ENCODE measurements at places on chromosomes 6 and 20.

GRCh38 chr6:36350681-36351571 lies 14.2 kb upstream of the BNIP5 start:
- no peak for DNase-seq

- DNase-seq, result no peak
Measured at GRCh38 chr20:21518292-21518991, 4.6 kb upstream of the NKX2-2 start.

DNA sequence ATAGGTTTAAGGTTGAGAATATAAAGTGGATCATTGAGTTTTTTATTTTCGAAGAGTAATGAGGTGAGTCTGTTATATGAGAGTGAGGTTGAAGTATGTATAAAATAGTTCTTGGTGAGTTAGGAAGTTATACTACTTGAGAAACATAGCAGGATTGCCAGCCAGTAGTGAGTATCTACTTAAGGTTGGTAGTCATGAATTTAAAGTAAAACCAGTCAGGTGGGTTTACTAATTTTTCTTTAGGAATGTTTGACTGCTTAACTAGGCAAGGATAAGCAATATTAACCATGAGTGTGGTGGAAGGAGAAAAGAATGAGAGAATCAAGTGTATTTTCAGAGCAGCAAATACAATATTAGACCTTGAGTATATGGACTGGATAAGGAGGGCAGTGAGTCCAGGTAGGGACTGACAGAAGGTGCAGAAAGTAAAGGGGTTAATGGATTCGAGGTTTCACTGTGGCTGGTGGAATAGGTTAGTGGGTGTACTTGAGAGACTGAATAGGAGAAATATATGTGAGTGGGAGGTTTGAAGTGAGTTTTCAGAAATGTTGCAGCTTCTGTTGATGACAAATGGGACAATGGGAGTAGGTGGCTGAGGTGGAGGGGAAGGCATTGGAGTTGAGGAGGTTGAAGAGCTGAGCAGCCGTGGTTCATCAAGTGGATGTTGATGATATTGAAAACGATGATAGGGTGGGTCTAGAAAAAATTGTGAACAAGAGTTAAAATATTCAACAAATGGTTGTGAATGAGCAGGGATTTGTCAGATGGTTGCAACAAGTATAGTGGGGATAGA lies 232.5 kb upstream of the ASCC3 start:
- no peak for DNase-seq

DNA sequence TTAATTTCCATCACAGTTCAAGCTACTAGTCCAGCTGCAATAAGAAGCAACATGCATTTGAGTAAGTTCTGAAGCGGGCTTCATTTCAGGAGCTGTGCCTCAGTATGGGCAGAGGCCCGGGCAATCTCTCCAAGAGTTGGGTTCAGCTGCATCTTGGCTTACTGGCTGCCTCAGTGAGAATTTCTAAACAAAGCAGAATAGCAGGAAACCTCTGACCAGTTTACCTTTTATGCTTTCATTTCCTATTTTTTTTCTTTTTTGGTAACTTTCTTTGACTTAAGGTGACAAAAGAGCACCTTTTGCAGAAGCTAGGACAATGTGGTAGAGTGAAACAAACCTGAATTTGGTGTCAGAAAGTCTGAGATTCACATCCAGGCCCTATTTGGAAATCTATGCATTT lies 51.0 kb upstream of the FBXO30 start:
- no peak for DNase-seq

DNA sequence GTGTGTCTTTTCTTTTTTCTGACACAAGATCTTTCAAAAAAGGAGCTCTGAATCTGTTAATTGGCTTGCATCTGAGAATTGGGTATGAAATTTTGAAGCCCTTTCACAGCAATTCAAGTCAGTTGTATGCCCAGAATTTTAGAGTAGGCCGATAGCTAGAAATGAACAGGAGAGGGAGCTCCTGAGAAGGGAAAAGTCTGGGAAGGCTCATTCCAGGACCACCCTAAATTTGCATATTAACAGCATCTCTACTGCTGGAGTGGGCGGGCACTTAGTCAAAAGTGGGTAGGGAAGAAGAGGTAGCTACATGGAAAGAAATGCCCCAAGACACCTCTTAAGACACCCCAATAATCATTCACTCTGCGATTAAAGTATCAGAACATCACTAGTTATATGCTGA lies 928.3 kb downstream of the TBC1D32 start:
- no peak for DNase-seq

GRCh38 chr20:10853176-10853575 lies 179.4 kb upstream of the JAG1 start:
- DNase-seq, result no peak

DNA sequence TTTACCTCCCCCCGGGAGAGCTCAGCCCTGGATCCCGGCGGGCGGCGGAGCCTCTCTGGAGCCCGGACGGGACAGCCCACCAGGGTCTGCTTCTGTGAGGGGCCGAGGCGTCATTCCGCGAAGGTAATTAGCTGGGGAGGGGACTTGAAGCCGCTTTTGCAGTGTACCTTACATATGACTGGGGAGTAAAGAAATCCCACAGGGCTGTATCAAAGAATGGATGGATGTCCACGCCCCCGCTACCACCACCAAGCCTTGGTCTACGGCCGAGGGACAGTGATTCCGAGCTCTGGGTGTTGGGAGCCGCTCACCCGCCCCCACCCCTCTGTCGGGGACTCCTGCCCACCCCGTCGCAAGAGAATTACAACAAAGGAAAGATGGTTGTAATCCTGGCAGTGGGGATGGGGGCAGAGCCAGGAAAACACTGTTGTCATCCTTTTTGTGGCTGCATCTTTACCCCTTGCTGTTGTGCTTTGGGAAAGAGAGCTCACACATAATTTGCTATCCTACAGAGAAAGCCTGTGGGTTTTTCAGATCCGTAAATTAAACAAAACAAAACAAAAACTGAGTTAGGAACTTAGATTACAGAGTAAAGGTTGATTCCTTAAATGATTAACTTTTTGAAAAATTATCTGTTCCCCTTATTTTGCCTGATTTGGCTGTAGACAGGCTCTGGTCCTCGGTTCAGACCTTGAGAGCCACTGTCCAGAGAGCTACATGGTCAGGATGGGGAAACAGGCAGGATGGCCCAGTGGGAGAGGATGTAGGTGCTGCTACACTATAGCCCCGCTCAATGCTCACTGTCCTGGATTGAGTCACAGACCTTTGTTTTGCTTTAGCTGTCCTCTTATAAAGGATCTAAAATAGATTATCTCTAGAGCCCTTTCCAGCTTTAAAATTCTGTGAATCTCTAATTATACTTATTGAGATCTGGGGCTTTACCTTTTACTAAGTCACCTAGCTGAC lies 997 bp upstream of the FBXO30 start:
- DNase-seq, result no peak

- DNase-seq, result no peak
Measured at GRCh38 chr6:93917216-93917615, 497.9 kb upstream of the EPHA7 start.

GRCh38 chr6:44056392-44057237 lies 70.6 kb downstream of the MRPL14 start:
- DNase-seq, result no peak

All from suppressor macrophage treated with lipopolysaccharide for 4 hours (primary cell).